Keratinocyte (primary cell): ENCODE measurements at places on chromosomes 7 and 10. TPM values are rescaled to one million over a fixed set of nuclear protein-coding genes. Genes with fewer than 3 reads are reported as not detected.

DNA sequence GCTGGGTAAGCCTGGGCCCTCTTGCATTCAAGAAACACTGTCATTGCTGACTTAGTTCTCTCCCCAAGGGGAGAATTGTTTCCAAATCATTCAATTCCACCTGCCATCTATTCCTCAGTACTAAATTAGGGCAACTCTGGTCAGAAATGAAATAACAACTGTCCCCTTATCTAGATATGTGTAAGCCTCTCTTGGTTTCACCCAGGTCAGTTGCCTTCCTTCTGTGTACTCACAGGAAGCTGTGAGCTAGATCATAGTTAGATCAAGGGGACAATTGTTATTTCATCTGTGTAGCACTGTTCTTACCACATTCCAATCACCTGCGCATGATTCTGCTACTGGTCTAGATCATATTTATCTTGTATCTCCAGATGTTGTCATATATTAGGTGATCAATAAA lies 483.0 kb upstream of the SORCS1 start:
- DNase-seq = no peak

DNA sequence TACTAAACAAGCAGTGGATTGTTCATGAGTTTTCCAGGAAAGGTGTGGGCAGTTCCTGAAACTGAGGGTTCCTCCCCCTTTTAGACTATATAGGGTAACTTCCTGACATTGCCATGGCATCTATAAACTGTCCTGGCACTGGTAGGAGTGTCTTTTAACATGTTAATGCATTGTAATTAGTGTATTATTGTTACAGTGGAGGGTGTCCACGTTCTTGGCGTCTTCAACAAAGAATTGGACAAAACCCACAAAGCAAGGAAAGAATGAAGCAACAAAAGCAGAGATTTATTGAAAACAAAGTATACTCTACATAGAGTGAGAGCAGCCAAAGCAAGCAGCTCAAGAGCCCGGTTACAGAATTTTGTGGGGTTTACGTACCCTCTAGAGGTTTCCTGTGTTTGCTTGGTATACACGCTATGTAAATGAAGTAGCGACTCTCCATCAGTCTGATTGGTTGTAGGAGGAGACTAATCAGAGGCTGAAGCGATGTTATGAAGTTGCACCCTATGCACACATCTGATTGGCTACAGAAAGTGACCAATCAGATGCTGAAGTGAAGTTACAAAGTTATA lies 175.2 kb downstream of the NSUN6 start:
- DNase-seq = no peak

DNA sequence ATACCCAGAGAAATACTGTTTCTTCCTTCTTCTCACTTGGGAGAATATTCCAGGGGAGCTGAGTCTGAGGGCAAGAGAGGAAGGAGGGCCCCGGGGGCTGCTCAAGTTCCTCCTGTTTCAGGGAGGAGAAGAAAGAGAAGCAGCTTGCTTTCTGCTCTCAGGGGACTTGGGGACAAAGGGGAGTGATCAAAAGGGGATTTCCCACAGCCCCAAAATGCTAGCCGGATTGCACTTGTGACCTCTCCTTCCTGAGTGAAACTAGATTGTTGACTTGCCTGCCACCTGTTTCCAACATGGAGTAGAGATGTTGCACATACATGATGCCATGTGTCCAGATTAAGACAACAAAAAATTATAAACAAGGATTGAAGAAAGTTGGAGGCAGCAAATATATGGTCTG lies 28.7 kb upstream of the PDCD4 start:
- DNase-seq = no peak

DNA sequence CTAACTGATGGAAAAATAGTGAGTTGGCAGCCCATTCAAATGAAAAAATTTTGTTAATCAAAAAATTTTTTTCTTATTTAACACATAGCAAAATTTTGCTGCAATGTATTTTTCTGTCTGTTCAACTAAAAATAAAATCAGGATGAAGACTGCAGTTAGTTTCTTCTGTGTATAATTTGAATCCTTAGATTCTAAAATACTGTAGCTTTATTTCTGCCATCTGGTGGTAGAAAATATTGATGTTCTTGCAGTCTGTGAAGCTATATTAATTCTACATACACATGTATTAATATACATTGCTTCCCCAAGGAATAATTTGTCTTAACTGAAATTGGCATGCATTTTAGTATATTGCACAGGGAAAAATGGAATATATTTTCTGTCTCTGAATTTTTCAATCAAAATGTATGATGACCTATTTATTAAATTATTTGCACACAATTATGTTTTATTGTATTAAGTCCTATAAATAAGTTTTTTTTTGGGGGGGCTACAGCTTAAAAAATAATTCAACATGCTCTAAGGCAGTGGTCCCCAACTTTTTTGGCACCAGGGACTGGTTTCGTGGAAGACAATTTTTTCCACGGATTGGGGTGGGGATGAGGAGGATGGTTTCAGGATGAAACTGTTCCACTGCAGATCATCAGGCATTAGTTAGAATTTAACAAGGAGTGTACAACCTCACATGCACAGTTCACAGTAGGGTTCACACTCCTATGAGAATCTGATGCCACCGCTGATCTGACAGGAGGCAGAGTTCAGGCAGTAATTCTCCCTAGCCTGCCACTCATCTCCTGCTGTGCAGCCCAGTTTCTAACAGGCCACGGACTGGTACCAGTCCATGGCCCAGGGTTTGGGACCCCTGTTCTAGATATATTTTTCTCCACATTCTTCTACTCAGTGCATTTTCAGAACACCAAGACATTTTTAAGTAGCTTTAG lies 119.4 kb downstream of the GNAT3 start:
- DNase-seq = no peak

GRCh38 chr7:91251877-91252276 lies 12.4 kb upstream of the FZD1 start:
- no peak for DNase-seq

SFMBT2 gene
- polyA plus RNA-seq = 0.48 to 0.71 TPM (median 0.71 TPM) in 3 replicates

GIMAP5 gene
- polyA plus RNA-seq = not detected in 3 replicates

DNA sequence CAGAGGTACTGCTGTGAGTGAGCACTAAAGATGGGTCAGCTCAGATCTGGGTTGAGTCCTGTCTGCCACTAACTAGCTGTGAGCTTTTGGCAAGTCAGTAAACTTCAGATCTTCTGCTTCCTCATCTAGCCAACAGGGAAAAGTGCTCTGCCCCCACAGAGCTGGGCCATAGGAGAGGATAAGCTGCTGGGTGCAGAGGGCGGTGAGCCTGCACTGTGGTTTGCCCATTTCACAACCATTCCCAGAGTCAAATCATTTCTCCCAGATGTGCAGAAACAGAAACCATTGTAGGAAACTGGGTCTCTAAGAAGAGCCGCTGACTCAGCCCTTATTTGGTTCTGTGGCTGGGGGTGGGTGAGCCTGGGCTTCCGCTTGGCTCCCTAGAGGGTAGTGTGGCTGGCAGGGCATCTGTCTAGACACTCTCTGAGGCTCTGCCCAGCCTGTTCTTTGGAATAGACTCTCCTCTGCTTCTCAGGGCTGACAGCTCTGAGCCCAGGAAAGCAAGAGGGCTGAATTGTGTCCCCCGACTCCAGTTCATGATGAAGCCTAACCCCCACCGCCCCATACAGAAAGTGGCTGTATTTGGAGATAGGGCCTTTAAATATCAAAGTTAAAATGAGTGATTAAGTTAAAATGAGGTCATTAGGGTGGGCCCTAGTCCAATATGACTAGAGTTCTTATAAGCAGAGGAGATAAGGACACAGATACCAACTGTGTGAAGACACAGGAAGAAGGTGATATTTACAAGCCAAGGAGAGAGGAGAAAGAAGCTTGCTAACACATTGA lies 29.5 kb upstream of the ARHGAP22 start:
- no peak for DNase-seq

MRLN gene
- not detected in 3 replicates for polyA plus RNA-seq

DNA sequence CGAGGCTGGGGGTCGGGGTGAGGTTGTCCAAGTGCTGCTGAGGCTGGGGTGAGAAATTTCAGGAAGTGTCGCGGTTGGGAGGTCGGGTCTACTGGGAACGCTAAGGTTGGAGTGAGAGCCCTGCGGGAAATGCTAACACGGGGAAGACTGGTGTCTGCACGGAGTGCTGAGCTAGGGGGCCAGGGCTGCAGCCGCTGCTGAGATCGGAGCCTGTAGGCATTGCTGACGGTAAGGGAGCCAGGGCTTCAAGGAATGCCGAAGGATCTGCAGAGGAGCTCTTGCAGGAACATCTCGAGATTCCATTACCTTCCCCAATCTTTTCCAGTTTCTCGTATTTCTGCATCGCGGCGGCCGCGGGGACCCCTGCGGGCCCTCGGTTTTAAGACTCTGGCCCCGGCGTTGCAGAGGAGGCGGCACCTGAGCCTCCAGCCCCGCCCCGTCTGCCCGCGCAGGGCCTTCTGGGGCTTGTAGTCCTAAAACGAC lies at the start of gene CDK5:
CDK5 (minus strand) TSS at position 392 of the 483 bp plus-strand sequence; CDS start at position 343, 49 bp downstream.
- no peak for DNase-seq

- no peak for DNase-seq
Measured at GRCh38 chr7:100465702-100466311, 1.7 kb upstream of the SPACDR start.

DNA sequence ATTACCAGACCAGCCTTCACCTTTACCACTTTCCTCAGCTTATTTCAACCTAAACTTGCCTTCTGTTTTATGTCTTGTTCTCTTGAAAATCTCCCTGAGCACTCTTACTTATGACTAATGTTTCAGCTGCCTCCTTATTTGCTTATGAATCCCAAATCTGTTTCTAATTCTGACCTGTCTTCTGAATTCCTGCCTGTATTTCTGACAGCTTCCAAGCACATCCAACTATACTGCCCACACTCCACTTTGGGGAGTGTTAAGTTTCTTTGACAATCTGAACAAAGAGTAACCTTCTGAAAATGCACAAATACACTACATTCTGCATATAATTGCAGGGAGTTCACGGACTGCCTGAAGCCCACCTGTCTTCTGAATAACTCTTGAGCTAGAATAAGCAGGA lies 48.7 kb downstream of the ARMC3 start:
- DNase-seq = no peak

NSUN6 gene
- 6.2 to 9.8 TPM (median 8.5 TPM) in 3 replicates for polyA plus RNA-seq

GRCh38 chr10:70255329-70256299 lies 22.4 kb upstream of the PPA1 start:
- DNase-seq = peak; percentile 33

PILRA gene
- 0.17 to 0.59 TPM (median 0.33 TPM) in 3 replicates for polyA plus RNA-seq

FBXO24 gene
- 0.19 to 0.34 TPM (median 0.22 TPM) in 3 replicates for polyA plus RNA-seq

ERVW-1 gene
- not detected in 3 replicates for polyA plus RNA-seq

SPDYE2B gene
- polyA plus RNA-seq = not detected in 3 replicates

GRCh38 chr10:131429942-131430341 lies 118.4 kb upstream of the TCERG1L start:
- DNase-seq = no peak

GRCh38 chr10:29356931-29357330 lies 68.1 kb downstream of the LYZL1 start:
- DNase-seq = no peak

GRCh38 chr10:72308320-72308987 lies 34.7 kb downstream of the DDIT4 start:
- no peak for DNase-seq

DNA sequence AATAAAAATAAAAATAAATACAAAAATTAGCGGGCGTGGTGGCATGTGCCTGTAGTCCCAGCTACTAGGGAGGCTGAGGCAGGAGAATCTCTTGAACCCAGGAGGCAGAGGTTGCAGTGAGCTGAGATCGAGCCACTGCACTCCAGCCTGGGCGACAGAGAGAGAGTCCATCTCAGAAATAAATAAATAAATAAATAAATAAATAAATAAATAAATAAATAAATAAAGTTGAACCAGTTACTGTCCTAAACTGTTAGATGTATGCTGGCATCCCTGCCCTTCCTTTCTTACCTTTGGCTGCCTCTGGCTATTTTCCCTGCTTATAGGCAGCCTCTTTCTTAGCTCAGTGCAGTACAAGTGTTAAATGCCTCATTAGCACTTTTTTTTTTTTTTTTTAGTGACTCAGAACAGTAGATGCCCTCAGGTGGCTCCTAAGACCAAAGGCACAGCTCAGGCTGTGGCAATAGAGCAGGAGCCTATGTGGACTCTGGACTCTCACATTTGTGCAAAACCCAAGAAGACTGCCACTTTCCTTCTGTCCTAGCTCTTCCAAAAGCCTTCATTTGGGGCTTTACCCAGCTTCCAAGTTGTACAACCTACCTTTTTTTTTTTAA lies 30.6 kb upstream of the CABCOCO1 start:
- DNase-seq = no peak

MYO3A gene
- polyA plus RNA-seq = not detected in 3 replicates

DNA sequence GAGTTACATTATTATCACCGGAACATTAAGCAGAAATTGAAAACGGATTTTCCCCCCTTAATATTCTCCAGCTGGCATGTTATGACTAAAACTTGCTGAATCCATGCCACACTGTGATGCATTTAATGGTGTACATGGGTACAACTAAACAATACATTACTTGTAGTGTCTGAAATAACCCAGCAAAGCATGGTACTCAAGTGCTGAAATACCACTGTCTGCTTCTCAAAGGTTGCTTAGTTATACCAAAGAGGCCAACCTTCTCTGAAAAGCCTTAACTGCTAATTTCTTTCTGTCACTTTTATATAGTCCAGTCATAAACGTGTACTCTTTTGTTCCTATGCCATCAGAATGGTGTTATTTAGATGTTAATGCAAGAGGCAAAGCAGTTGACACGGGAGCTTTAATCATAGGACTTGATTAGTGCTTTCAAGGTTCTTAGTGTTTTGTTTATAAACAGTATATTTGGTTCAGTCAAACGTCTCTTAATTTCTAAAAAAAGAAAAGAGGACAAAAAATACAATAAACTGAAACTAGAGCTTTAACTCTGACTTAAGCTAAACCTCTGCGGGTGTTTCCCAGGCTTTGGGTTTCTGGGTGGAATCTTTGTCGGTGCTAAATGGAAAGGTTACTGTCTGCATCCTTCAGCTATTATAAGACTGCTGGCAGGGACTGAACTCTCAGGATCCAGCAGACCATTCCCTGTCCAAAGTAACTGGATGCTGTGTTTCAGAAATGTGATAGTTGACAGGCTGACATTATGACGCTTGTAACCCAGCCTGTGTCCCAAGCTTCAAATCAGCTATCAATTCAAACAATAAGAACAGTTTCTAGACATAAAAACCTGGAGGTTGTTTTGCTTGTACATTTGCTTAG lies 202.6 kb downstream of the PPP1R3A start:
- DNase-seq = no peak

DNA sequence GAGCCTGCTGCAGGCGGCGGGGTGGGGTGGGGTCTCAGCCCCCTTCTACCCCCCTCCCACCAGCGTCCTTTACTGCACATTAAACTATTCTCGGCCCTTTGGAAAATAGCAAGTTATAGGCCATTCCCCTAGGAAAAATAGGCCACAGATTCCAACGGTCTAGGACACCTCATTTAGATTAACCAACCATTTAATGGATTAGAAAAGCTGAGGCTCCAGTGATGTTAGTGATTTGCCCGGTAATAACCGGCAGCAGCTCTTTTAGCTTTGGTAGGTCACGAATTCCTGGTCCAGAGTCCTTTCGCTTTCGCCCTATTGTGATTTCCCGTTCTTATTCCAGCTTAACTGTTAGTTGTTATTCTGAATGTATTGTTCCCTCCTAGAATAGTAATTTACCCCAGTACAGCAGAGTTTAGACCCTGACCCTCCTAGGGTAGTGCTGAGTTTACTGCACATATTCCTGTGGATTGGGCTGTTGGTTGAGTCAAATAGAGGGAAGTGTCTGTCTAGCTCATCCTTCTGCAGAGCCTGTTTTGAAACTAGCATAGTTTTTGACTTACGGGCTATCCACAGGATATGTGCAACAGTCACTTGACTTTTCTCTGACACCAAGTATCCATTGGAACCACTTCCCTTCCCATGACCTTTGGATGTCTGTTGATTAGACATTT lies 754 bp downstream of the GSTO1 start:
- DNase-seq = no peak
